ENCODE measurements at places on chromosomes 1 and 21.

DNA sequence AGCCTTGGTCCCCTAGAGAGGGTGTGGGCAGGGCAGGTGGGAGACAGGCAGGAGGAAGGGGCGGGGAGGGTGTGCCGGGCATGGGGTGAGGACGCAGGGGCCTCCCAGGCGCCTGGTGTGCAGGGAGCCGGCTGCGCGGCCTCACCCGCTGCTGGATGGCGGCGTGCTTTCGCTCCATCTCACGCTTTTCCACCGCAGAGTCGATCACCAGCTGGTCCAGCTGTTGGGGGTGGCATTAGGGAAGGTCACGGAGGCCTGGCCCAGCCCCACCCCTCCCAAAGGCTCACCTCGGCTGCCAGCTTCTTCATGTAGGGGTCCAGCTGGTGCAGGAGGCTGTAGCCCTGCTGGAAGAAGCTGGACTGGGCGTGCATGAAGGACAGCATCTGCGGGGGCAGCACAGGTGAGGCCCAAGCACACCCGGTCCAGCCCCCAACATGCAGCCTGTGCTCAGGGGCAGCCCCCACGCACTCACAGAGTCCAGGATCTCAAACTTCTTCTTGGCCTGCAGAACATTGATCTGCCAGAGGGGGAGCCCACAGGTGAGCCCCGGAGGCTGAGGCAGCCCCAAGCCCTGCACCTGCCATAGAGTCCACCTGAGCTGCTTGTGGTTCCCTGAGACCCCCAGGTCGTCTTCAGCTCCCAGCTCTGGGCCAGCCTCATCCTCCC, 7.9 kb downstream of the ACAP3 start:
- DNase-seq, result peak; percentile 33

DNA sequence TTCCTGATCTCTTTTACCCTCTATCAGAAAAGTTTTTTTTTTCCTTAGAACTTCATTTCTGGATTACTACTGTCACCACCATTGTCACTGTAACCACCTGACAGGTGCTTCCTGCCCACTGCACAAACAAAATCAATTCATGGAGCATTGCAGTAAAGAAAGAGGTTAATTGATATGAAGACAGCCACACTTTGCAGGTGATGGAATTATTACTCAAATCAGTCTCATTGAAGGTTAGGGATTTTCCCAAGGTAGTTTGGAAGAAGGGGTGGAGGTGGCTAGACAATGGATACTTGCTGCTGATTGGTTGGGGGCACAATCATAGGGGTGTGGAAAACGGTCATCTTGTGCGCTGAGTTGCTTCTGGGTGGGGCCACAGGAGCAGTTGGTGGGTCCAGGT, 230.8 kb upstream of the CACYBP start:
- DNase-seq, result no peak

- DNase-seq, result peak; percentile 51
Observed at GRCh38 chr1:174743654-174744561, 255.8 kb upstream of the CACYBP start.

- DNase-seq, result no peak
Observed at GRCh38 chr1:10778640-10779039, 17.8 kb downstream of the CASZ1 start.

DNA sequence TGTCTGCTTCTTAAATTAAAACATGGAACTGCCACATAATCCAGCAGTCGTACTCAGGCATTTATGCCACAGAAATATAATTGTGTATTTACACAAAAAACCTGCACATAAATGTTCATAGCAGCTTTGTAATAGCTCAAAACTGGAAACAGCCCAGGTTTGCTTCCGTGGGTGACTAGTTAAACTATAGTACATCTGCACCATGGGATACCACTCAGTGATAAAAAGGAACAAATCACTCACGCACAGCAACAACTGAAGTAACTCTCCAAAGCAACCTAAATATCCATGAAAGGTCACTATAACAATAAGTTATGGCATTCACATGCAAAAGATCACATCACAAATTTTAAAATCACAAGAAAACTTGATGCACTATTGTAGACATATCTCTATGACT, 64.4 kb downstream of the KCNT2 start:
- DNase-seq, result no peak
